GM23248 (cell line): ENCODE measurements at places on chromosomes 3 and 15.

DNA sequence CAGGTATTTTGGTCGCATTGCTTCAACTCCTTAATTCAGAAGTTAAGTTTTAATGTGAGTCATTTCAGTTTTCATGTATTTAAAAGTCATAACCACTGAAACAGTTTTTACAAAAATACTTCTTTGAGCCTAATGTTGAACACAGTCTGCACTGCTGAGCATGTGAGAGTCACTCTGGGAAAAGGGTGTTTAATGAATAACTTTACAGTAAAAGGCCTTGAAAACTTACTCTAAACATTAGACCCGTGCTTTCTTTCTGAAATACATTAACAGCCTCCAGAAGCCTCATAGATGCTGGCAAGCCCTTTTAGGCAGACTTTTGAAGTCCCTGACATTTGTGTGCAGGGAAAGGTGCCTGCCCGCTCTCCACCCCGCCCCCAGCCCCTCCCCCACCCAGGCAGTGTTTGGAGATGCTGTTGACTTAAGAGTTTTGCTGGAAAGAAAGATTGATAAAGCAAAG lies 68.9 kb upstream of the NR2F2 start:
- DNase-seq: no peak

DNA sequence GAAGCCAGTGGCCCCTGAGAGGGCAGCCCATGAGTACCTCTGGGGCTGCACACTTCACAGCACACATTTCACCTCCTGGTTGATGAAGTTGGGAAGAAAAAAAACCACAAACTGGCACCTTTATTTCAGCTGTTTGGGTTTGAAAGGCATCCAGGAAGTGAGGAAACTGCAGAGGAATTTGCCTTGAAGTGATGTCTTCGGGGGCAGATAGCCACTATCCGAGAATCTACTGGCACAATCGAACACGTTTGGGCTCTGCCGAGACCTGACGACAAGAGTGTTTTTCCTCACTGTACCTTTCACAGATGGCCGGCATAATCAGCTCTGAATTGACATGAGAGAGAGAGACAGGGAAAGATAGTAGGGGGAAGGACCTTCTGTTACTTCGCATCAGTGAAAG lies 59.7 kb downstream of the LRIG1 start:
- DNase-seq: peak; percentile 71

- peak; percentile 87 for DNase-seq
Measured at GRCh38 chr15:82178061-82178460, 84.5 kb downstream of the EFL1 start.

GRCh38 chr15:29094711-29095110 lies 174.9 kb downstream of the NSMCE3 start:
- no peak for DNase-seq

DNA sequence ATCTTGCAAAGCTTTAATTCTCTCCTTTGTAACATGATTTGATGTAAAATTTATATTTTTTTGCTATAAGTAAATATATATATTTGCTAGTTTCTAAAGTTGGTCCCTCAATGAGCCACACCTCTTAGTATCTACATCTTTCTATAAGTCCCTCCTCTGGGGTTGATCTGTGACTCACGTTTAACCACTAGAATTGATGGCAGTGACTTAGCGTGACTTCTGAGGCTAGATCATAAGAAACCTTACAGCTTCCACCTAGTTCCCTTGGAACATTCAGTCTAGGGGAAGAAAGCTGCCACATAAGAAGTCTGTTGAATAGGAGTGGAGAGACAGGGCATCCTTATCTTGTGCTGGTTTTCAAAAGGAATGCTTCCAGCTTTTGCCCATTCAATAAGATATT lies 56.6 kb upstream of the TNIK start:
- no peak for DNase-seq

GRCh38 chr3:11610700-11611275 lies 32.9 kb downstream of the VGLL4 start:
- DNase-seq: no peak

GRCh38 chr15:55649058-55649423 lies 60.9 kb upstream of the PYGO1 start:
- DNase-seq: peak; percentile 86

- no peak for DNase-seq
Measured at GRCh38 chr15:78533331-78533730, 6.9 kb upstream of the PSMA4 start.

DNA sequence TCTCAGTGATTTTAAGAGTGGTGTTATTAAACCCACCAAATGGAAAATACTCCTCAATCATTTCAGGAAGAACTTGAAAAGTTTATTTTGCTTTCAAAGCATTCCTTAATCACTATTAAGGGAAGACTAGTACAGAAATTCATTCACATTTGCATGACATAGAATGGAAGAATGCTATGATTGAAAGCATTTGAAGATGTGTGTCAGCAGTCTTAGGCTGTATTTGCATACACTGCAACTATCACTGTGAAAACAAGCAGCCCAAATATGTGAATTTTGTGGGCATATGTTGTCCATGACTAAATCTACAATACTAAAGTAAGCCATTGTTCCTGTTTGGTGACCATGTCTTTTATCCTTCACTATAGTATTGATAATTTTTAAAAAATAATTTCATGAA lies 95.8 kb downstream of the CNTN3 start:
- DNase-seq: peak; percentile 24

DNA sequence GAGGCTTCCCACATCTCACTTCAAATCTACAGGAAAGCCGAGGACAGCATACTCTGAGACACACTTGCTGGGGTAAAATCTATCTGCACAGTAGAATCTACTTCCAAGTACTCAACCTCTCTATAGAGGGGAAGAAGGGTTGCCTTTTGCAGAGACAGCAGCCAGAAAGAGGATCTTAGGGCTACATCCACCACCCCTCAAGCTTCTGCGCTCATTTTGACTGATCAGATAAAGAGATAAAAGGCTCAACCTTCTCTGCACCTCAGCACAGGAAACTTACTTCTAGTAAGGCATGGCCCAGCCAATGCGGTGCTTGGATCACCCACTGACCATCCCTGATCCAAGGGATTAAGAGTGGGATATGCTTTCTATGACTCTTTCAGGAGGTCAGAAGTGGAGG lies 6.9 kb upstream of the SLC9A9 start:
- DNase-seq: no peak

GRCh38 chr15:55630858-55631257 lies 42.7 kb upstream of the PYGO1 start:
- no peak for DNase-seq

GRCh38 chr15:88574655-88575054 lies 28.2 kb upstream of the DET1 start:
- DNase-seq: no peak

DNA sequence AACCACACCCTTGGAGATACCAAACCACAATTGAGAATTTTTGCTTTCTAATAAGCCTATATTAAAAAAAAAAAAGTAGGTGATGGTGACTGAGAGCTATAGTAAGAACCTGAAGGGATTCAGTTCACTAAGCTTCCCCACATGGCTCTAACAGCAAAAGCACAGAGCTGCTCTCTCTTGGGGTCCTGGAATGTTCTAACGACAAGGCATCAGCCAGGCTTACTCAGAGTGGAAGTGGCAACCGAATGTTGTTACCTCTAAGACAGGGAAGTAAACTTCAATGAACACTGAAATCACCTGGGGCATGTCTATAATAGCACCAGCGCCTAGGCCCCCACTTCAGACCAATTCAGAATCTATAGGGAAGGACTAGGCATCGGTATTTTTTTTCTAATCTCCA lies 397.7 kb downstream of the MAGI1 start:
- no peak for DNase-seq

DNA sequence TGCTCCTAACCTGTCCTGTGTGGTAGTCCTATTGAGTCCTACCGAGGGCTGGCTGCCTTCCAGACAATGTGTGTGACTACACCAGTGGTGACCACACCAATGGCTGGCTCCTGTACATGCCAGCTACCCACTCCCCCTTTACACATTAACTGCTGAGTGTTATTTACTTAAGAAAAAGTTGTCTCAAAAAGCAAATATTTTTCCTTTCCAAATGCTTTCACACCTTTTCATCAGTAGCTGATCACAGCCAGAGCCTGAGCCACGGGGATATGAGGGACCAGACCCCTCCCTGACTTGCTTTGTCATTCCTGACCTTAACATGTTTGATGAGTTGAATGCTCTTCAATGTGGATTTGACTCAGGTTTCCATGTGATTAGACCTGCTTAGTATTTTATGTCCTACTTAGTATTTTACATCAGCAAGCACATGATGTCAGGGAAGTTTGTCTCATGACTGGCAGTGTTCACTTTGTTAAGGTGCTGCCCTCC lies 29.6 kb upstream of the GREM1 start:
- peak; percentile 81 for DNase-seq

- DNase-seq: peak; percentile 60
Measured at GRCh38 chr3:114178770-114179368, at the start of gene DRD3. DRD3 (minus strand) TSS chr3:114179052; CDS start chr3:114171992, 7,060 bp downstream.

DNA sequence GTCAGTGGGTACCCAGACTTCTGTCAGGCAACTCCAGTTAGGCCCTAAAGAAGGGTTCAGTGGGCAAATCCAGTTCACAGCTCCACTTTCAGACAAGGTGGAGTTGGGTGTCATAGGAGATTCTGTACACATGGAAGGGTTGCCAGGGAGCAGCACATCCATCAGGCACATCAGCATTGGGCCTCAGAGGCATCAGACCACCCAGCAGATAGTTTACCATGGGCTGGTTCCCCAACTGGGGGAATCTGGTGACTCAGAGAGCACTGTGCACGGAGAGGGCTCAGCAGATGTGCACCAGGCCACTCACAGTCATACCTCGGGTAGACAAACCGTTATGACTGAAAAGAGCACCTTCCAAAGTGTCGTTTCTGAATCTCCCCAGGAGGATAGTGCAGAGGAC lies 27.2 kb downstream of the SYNM start:
- DNase-seq: no peak

- no peak for DNase-seq
Measured at GRCh38 chr3:30475038-30475808, 131.2 kb upstream of the TGFBR2 start.

DNA sequence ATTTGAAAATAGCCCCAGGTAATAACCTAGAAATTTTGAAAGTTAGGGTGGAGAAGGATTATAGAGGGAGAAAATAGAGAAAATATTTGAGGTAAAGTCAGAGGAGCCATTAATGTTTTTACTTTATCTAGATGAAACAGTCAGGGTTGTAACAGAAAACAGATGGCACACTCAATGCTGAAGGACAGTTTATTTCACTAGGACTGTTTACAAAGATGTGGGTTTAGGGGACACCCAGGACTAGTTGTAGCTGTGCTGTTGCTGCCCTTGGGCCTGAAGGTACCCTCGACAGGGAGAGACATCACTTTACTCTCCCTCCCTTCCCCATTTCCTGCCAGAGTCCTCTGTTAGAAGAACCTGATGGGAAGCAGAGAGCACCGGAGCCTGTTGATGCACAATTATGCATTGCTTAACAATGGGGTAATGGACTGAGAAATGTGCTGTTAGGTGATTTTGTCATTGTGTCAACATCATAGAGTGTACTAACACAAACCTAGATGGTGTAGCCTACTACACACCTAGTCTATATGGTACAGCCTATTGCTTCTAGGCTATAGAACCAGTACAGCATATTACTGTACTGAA lies 103.8 kb downstream of the GALK2 start:
- peak; percentile 33 for DNase-seq

- DNase-seq: no peak
Measured at GRCh38 chr15:79321876-79322275, 11.0 kb downstream of the TMED3 start.

- no peak for DNase-seq
Measured at GRCh38 chr3:167114619-167115018, 265.5 kb downstream of the ZBBX start.

GRCh38 chr15:34652726-34653033 lies 69.2 kb upstream of the GOLGA8B start:
- no peak for DNase-seq

- peak; percentile 60 for DNase-seq
Measured at GRCh38 chr3:13546667-13547171, 2.2 kb upstream of the FBLN2 start.

- DNase-seq: no peak
Measured at GRCh38 chr3:11850003-11850402, 3.3 kb upstream of the TAMM41 start.

DNA sequence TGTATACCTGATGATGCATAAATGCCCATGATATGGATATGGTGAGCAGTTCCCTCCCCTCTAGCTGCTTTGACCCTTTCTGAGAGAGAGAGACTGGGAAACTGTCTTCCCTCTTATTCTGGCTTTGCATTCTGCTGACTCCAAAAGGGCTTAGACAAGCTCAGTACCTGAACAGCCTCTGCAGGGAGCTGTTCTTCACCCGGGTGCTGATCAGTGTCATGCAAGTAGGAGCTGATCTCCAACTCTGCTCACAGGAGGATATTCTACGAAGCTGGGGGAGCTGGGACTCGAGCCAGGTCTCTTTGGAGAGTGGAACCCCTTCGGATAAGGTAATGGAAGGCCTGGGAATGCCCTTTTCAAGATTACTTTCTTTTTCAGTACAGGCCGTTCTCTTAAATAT lies 237.1 kb downstream of the RYR3 start:
- peak; percentile 40 for DNase-seq

- DNase-seq: no peak
Measured at GRCh38 chr3:43418601-43419272, 132.4 kb downstream of the SNRK start.

- no peak for DNase-seq
Measured at GRCh38 chr15:63172851-63173451, 15.7 kb upstream of the RPS27L start.

- DNase-seq: no peak
Measured at GRCh38 chr3:120200493-120201235, 84.4 kb downstream of the GPR156 start.

GRCh38 chr15:77773903-77774302 lies 141.2 kb upstream of the LINGO1 start:
- no peak for DNase-seq

GRCh38 chr15:38017721-38018120 lies 83.3 kb downstream of the TMCO5A start:
- no peak for DNase-seq

DNA sequence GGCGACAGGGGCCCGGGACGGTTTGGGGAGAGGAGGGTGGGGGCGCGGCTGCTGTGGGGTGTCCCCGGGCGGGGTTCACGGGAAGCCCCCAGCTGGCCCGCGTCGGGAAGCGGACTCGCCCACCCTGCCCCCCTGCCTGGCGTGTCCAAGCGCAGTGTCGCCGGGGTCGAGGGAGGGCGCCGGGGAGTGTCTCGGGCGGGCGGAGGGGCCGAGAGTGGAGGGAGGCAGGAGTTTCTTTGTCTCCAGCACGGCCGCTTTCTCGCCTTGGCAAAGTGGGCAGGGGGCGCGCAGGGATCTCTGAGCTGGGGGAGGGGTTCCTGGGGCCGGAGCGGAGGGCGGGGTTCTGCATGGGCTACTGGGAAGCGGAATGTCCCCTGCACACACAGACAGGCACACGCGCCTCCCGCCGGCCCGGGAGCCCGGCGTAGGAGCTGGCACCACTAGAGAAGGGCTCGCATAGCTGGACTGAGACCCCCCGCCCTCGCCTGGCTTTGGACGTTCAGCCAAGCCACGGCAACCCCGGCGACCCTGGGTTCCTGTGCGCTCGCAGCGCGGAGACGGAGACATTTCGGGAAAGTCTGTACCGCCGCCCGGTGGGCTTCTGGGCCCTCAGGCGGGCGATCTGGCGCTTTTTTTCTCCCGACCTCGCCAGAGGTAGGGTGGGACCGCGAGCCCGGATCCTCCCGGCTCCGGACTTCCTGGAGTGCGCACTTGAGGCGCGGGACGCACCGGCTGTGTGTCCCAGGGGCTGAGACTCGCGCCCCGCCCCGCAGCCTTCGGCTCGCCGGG lies 822 bp downstream of the ST8SIA2 start:
- DNase-seq: no peak

- no peak for DNase-seq
Measured at GRCh38 chr3:49714728-49715550, 4.5 kb downstream of the AMIGO3 start.

GRCh38 chr3:194142156-194142910 lies 6.4 kb downstream of the HES1 start:
- peak; percentile 35 for DNase-seq
